CMK (cell line): ENCODE measurements at places on chromosomes 4 and X.

GRCh38 chr4:7826176-7826908 lies 113.3 kb downstream of the AFAP1 start:
- no peak for DNase-seq

DNA sequence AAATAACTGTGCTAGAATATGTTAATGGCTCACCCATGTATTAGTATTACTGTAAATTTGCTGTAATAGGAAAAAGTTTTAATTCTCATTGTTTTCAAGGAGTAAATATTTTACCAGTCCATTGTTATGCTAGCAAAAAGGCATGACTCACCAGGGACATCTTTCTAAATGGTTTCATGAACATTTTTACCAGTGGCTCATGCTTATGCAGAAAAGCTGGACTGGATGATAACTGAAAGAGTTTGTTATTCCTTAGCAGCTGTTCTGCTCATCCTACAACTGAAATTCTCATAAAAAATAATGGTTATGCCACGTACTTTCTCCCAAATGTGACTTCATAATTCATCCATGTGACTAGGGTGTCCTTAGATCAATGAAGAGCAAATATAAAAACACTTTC lies 111.9 kb upstream of the PCDH18 start:
- no peak for DNase-seq

DNA sequence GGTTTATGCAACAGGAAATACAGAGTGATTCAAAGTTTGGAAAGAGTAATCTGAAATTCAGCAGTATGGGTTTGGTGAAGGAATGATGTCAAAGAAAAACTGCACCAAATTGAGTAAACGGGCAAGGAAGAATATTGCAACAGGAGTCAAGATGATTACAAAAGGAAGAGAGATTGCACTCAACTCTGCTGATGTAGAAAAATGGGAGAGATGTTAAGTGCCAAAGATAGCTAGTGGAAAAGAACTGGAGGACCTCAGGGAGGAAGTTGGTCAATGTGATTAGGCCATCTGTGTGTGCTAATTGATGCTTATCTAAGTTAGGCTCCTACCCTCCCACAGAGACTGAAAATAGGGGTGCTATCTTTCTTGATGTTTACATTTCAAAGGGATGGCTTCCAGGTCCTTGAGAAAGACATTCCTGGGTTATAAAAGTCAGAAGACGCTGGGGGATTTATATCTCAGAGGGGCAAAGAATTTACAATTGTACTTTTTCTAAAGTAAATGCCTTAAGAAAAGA lies 167.4 kb upstream of the FAM47A start:
- DNase-seq = no peak

- no peak for DNase-seq
Observed at GRCh38 chr4:185142564-185142911, 528 bp upstream of the SLC25A4 start.

DNA sequence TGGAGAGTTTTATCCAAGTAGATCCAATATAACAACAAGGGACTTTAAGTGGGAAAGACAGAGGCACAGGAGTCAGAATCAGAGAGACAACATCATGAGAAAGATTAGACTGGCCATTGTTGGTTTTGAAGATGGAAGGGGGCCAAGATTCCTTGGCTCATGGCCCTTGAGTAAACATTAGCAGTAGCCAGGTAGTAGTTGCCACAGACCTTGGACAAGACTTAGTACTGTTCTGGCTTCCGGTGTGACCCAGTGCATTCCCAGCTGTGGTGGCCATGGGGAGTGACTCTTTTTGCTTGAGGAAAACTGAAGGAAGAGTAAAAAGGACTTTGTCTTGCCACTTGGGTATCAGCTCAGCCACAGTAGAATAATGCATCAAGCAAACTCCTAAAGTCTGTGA lies 462.2 kb upstream of the CPXCR1 start:
- no peak for DNase-seq

GRCh38 chr4:78423790-78424189 lies 127.8 kb upstream of the ANXA3 start:
- no peak for DNase-seq

DNA sequence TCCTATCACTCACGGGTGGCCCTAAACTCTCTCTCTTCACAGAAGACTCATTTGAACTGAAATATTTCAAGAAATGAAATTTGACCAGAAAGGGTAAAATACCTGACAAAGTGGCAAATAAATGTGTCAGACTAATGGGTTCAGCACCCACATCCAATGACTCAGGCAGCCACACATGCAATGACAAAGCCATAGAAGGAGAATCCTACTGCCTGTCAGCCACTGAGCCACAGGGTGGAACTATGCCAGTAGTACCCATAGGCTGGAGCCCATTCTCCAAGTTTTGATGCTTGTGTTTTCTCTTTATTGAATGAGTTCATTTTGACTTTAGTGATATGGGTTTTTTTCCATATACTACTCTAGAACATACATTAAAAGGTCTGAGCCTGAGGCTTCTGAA lies 179.0 kb downstream of the BEND2 start:
- DNase-seq = no peak

DNA sequence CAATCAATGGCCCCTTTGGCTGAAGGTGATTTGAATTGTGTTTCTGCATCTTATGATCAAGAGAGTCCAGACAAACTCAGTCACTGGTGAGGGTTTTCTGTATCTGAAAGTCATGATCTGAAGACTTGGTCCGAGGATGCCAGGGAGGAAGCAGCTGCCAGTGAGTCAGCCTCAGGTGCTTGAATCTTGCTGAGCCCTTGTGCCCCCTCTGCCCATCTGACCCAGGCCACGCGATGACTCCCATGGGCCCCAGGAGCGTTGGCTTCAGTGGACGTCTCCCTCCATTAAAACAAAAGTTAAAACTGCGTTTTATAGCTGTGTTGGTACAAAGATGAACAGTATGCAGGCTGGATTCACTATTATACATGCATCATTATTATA lies 62.0 kb downstream of the HTRA3 start:
- DNase-seq = no peak

DNA sequence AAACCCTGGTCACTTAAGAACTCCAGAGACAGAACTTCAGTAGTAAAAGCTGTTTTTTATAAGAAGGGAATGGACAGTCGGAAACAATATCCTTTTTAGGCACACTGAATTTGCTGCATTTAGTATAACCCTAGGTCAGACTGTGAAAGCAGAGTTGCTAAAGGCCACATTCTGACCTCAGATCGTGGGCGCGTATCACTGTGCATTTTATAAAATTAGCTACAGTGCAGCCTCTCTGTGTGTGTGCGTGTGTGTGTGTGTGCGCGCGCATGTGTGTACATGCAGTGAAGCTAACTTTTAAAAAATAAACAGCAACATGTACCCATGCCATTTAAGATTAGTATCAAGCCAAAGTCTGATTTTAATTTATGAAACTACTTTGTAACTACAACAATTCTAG lies 8.0 kb downstream of the ZNF827 start:
- no peak for DNase-seq

GRCh38 chr4:106647451-106647850 lies 278.9 kb upstream of the GIMD1 start:
- DNase-seq = no peak

DNA sequence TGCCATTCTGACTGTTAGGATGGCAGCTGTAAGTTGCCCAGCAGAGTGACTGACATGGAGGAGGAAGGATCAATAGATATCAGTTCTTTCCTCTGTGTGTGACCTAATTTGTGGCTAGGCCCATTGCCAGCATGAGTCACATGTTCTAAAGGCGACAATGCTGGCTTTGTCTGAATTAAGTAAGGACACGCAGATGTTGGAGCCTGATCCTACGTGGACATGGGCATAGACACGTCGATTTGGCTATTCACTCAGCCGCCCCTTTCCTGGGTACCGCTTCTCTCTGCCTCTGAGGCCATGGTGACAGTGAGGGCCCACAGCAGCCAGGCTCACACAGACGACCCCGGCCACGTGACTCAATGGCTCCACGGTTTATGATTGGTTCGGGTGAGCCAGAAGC lies 16.3 kb downstream of the PROM1 start:
- DNase-seq = no peak

- DNase-seq = no peak
Observed at GRCh38 chr4:95541094-95541493, 7.7 kb downstream of the UNC5C start.

DNA sequence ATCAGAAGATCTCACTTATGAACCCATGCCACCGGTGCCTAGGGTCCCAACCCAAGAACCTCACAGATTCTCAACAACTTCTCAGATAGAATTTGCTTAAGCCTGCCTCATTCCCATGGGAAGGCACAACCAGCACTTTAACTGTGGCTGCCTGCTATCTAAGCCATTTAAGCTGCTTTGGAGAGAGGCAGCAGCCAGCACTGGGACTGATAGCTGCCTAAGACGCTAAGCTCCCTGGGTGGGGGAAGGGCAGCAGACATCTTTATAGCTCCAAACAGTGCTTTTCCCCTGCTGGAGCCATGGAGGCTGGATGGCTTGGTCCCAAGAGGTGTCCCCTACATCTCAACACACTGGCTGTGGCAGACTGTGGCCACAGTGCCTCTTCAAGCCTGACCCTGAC lies 1268.6 kb downstream of the FAM133A start:
- no peak for DNase-seq

DNA sequence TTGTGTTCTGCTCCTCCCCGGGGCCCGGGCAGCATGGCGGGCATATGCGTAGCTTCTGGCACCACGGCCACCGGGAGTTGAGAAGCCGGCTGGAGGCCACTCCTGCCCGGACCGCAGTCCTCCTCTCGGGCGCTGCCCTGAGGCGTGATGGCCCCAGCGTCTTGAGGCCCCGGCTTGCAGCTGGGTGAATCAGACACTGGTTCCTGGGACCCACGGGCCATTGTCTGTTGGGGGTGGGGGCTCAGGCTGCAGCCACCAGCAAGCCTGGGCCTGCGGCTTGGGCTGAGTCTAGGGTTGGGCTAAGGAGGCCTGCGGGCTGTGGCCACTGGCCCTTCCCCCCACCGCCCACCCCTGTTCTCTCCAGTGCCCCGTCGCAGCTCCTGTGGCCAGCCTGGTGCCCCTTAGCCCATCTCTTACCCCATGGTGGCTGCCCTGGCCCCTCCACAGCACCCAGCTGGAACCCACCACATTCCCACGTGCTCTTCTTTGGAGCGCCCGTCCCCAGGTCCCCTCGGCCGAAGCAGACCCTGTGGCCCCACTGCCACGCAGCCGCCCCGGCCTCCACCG lies 6.7 kb upstream of the UVSSA start:
- DNase-seq = no peak

DNA sequence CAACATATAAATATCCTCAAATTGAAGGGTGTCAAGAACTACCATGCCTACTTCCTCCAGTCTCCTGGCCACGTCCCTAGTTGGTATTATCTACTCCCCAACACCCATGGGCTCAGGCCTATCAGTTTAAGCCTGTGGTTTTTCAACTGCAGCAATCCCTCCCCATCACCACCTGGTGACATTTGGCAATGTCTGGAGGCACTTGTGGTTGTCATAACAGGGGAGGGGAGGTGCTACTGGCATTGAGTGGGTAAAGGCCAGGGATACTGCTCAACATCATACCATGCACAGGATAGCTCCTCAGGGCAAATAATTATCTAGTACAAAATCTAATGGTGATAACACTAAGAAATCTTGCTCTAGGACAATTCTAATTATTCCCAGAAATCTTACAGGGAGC lies 95.3 kb downstream of the COMMD8 start:
- no peak for DNase-seq

DNA sequence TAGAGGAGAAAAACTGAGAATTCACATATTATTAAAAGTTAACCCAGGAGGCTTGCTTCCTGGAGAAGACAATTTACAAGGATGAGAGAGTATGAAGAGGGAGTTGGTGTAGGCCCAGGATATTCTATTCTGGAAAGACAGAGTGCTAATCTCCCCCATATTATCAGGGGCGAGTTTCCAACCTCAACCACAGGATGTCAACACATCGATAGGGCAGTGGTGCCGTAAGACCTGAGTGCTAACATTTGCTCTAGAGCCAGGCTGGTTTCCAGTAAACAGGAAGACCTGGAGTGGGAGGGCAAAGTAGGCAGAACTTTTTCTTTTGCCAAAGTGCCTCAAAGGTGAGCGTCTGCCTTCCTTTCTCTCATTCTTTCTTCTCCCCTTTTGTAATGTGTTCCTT lies 2.8 kb upstream of the AWAT1 start:
- peak; percentile 9 for DNase-seq

DNA sequence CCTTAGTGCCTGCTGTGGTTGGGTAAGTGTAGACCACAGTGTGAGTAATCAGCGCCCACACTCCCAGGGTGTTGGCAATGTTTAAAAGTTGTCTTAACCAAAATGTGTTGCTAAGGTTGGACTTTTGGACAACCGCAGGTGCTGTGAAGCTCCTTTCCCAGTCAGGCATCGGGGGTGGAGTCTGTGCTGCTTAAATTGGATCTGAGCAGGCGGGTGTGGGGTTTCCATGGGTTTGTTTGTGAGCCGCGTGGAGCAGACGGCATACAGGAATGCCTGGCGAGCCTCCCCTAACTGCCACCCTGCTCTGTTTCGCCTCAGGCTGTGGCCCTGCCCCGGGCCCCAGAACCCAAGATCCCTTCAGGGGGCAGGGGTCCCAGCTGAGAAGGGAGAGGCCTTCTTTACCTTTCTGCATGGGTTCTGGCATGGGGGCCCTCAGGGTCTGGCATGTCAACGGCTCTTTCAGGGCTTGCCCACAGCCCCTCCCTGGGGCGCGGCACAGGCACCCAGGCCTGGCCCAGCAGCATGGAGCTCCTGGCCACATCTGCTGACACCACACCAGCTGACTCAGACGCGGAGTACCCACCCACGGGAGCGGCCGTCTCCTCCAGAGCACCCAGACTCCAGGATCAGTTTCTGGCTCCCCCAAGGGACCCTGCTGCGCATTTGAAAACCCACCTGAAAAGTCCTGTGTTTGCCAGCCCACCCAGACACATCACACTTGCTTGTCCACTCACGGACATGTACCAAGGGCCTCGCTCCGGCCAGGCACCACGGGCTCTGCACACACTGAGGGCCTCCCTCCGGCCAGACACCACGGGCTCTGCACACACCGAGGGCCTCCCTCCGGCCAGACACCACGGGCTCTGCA lies 5.1 kb upstream of the SPON2 start:
- DNase-seq = no peak

DNA sequence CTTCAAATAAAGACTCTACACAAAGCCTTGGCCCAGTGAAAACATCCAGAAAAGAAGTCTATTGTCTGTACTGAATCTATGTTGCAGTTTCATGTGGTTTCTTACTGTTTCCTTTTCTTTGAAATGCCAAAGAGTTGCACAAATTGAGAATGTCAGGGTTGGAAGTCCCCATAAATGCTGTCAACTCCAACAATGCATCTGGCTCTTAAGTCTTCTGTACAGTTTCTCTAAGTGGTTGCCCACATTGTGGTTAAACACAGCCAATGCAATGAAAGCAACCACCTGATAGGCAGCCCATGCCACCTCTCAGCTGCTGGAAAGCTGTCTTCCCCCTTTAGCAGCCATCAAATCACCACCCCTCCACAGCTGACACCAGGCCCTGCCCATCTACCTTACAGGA lies 67.2 kb upstream of the C1GALT1C1 start:
- DNase-seq = no peak
